CD4-positive, alpha-beta T cell treated with Interleukin-2 at 100 ng/mL for 4 hours (primary cell): ENCODE measurements at places on chromosomes 3 and 15.

DNA sequence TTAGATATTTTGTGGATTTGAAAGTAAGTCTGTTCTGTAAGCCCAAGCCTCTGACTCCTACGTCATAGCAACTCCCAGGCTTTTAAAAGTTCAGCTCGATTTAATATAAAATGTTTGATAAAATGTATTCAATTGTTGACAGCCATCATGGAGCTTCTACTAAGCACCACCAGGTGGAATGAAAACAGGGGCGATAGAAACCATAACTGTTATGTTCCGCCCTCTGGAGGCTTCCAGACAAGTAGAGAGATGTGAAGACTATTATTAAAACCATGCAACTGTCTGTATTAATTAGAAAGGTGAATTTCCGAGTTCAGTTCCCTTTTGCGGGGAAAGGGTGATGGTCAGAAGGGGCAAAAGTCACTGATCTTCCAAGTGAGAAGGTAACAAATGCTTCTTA lies 292.2 kb downstream of the NR2F2 start:
- DNase-seq, result no peak

GRCh38 chr3:127452321-127452821 lies 138.2 kb downstream of the TPRA1 start:
- DNase-seq, result no peak

DNA sequence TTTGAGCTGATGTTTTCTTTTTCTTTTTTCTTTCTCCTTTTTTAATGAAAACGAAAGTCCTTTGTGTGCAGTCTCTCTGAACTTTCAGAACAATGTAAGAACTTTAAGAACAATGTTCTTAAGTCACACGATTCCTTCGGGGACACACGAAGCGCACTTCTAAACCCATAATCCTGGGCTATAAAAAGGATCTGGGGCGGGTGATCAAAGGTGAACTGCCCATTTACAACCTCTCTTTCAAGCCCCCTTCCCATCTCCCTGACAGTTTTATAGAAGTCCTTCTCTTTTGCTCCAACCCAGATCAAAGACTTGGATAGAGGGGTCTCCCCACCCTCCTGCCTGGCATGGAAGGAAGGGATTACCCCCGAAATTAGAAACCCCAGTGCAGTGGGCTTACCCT lies 126.8 kb downstream of the BDH1 start:
- no peak for DNase-seq

- no peak for DNase-seq
These were observed 233.9 kb upstream of the CADM2 start for GRCh38 chr3:84724877-84725276.

- DNase-seq, result no peak
These were observed 358.7 kb downstream of the SQOR start for GRCh38 chr15:45993508-45993907.

DNA sequence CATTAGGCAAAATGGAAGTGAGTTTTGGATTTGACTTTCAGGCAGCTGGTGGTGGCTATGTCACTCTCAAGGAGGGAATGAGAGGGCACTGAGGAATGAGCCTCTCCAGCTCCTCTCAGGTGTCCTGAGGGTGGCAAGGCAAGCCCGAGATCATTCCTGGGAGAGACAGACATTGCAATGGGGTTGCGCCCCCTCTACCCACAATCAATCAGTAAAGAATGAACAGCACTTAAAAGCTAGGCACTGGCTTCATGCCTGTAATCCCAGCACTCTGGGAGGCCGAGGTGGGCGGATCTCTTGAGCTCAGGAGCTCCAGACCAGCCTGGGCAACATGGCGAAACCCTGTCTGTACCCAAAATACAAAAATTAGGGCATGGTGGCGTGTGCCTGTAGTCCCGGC lies 14.1 kb upstream of the SHF start:
- DNase-seq, result no peak

GRCh38 chr3:38717355-38718240 lies 68.1 kb upstream of the SCN5A start:
- DNase-seq, result no peak

DNA sequence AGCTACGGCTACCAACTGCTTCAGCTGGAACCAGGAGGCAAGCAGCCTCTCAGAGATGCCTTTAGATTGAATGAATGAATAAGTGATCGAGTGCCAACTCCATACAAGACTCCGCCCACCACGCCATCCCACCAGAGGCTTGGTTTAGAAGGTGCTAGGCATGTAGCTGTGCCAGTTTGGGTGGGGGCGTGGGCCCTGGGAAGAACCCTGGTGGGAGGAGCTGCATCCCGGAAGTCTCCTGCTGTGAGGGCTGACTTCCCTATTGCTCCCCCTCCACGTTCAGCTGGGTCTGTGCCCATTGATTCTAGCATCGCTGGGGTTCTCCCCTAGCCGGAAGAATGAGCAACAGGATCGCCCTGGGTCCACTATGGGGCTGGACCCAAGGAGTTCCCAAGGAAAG lies 20.9 kb downstream of the LINGO1 start:
- no peak for DNase-seq

- no peak for DNase-seq
These were observed 183.8 kb downstream of the OPA1 start for GRCh38 chr3:193776626-193777358.

DNA sequence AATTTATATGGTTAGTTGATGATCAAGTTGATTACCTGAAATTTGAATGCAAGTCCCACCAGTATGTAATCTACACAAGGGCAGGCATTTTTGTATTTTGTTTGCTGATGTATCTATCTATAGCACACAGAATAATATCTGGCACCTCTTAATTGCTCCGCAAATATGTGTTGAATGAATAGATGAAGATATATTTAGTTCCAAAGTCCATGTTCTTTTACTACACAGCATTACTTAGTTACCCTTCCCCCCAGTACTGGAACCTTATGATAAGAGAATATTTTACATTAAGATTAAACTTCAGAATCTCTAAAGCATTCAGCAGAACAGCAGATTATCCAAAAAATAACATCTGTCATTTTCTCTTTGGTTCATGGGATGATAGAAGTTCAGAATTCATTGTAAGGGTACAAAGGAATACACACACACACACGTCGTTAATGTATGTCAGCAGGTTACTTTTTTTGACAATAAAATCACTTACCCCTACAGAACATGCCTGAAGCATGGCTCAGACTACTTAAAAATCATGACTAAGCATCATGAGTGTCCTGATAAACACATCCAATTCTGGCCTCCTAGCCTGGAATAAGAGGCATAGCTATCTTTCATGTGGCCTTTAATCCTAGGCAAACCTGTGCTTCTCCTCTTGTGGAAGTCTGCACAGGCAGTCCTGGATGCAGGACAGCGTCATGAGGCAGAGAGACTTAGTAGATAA lies 148.9 kb upstream of the TBC1D5 start:
- no peak for DNase-seq

DNA sequence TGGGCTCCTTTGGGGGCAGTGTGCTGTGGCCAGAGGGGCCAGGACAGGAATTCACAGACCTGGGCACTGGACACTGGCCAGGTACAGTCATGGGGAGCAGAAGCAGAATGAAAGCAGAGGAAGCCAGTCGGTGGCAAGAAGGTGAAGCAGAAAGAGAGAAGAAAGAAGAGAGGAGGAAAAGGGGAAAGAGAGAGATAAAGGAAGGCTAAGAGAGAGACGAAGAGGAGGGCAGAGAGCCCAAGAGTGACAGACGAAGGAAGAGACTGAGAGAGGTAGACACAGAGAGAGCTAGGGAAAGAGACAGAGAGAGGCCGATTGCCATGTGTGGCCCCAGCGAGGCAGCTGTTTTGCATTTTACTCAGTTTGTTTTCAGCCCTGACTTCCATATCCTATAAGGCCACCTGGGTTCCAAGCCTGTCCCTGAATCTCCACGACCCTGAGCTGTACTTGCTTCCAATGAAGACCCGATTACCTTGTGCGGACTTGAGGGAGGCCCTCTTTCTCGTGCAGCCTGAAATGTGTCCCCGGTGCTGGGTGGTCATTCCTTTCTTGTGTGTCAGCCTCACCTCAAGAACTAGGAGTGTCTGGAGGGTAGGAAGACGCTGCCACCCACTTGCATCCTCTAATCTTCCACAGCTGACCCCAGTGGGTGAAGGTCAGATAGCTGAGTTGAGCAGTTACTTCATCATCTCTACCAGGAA lies 73.9 kb downstream of the LSM3 start:
- DNase-seq, result no peak

- no peak for DNase-seq
These were observed 28.1 kb upstream of the CD200R1L start for GRCh38 chr3:112874725-112875124.
